Cerebellum (tissue), 4 donors: ENCODE measurements at places on chromosomes 7 and 10. TPM values are rescaled to one million over a fixed set of nuclear protein-coding genes. Genes with fewer than 3 reads are reported as not detected.
A peak's percentile ranks its signal among the peaks of the same experiment; 100 is the strongest.

The ENTPD1 gene
- 12.2 TPM for total RNA-seq

The TBX20 gene
- not detected for total RNA-seq

The INSIG1 gene
- 42.6 TPM for total RNA-seq

The WDR86 gene
- 33.8 TPM for total RNA-seq

The PRPS1L1 gene
- not detected for total RNA-seq

The SORCS3 gene
- total RNA-seq, result 14.8 TPM

The HKDC1 gene
- 0.91 TPM for total RNA-seq

The NME8 gene
- total RNA-seq, result not detected

The LIPM gene
- total RNA-seq, result not detected

The RTKN2 gene
- 17.1 TPM for total RNA-seq

The OR9A2 gene
- total RNA-seq, result 2.6 TPM

The COBL gene
- total RNA-seq, result 3.8 TPM

The STEAP4 gene
- total RNA-seq, result 0.27 TPM

The GPR146 gene
- total RNA-seq, result 2.7 TPM

The ATE1 gene
- total RNA-seq, result 31.8 TPM

The GJD4 gene
- total RNA-seq, result not detected

- no peak for DNase-seq
Observed at GRCh38 chr7:23654508-23654907, 25.5 kb upstream of the FAM221A start.

- DNase-seq, result no peak
Observed at GRCh38 chr7:141268614-141269013, 194.8 kb downstream of the TMEM178B start.

- DNase-seq, result peak; percentile 50
Observed at GRCh38 chr7:55524558-55525310, 47.6 kb downstream of the VOPP1 start.

GRCh38 chr7:41415471-41416207, 287.3 kb downstream of the INHBA start:
- DNase-seq, result no peak

- DNase-seq, result no peak
Observed at GRCh38 chr7:69811476-69812308, 213.4 kb downstream of the AUTS2 start.

DNA sequence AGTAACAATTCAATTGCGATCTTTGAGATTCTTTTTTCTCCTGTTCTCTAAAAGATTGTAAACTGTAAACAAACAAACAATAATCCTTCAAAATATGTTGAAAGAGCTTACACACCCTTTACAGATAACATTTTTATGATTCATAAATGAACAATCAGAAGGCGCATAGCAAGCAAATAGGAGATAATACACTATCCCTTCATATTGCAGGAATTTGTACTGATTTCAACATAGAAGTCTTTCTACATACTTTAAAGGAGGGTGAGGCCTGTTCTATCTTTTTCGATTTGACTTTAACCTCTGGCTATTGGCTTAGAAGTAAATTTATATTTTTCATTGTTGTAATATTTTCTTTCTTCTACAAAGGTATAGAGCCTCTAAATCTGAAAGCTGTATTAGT, 57.2 kb downstream of the TFEC start:
- DNase-seq, result no peak

DNA sequence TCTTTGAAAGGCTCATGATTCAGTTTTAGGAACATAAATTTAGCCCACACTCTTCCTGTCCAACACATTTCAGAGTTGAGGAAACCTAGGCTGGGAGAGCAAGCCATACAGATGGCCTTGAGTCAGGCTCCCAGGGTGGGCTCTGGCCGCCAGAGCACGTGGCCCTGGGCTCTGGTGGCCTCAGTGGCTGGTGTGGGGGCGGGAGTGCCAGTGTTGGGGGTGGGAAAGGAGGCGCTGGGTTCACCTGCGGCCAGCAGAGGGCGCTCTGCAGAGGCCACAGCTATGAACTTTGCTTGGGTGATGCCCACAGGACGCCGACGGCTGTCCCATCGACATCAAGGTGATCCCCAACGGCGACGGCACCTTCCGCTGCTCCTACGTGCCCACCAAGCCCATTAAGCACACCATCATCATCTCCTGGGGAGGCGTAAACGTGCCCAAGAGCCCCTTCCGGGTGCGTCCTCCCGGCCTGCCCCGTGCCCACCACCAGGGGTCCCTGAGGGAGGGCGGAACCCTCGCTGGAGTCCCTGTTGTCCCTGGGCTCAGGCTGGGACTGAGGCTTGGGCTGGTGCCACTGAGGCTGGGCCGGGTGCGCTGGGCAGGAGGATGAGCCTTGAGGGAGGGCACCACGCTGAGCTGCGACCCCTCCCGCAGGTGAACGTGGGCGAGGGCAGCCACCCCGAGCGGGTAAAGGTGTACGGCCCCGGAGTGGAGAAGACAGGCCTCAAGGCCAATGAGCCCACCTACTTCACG, 11.9 kb downstream of the FLNC start:
- DNase-seq, result no peak

GRCh38 chr7:44979481-44980392, 922 bp upstream of the MYO1G start:
- DNase-seq, result no peak

GRCh38 chr7:70285854-70286253, 687.6 kb downstream of the AUTS2 start:
- DNase-seq, result no peak

- DNase-seq, result peak; percentile 65
Observed at GRCh38 chr10:124719213-124719851, 24.8 kb downstream of the FAM53B start.

- no peak for DNase-seq
Observed at GRCh38 chr10:84097787-84098353, 41.4 kb upstream of the GHITM start.

DNA sequence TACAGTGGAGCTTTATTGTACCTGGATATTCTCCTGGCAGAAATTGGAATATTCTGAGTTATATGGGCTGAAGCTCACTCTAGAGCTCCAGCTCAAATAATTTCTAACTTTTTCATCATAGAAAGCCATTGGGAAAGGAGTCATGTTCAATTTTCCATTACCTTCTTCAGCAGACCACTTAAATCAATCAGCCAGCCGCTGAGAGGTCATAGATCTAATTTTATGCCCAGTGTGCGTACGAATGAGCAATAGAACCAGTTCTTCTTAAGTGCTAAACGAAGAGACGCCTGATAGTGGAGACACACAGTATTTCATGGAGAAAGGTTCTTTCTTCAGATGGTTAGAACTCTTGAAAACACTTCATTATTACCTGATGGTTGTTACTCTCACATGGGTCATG, 35.0 kb upstream of the DNAJB12 start:
- DNase-seq, result no peak

DNA sequence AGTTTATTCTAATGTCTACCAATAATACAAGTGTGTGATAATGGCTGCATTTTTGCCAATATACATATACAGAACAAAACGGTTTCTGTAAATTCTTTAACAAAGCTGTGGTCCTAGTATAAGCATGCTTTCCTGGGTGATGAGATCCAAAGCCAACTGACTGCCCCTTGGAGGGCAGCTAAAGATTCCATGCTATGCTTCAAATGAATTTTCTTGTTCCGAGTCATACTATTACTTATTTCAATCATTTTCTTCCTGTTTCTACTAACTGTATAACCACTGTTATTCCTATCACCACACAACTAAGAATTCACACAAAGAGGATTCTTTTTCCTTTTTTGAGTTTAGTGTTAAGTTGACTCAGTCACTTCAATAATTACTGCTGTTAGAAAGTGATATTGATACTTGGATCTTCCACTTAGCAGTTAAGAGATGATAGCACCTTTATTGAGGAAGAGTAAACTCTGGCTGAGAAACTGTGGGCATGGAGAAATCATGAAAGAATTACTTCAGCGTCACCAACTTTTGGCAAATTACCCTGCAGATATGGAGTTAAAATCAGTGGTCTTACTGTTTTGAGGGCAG, 197.5 kb downstream of the ARL4A start:
- DNase-seq, result no peak

- no peak for DNase-seq
Observed at GRCh38 chr7:52616552-52616951, 418.9 kb upstream of the POM121L12 start.

DNA sequence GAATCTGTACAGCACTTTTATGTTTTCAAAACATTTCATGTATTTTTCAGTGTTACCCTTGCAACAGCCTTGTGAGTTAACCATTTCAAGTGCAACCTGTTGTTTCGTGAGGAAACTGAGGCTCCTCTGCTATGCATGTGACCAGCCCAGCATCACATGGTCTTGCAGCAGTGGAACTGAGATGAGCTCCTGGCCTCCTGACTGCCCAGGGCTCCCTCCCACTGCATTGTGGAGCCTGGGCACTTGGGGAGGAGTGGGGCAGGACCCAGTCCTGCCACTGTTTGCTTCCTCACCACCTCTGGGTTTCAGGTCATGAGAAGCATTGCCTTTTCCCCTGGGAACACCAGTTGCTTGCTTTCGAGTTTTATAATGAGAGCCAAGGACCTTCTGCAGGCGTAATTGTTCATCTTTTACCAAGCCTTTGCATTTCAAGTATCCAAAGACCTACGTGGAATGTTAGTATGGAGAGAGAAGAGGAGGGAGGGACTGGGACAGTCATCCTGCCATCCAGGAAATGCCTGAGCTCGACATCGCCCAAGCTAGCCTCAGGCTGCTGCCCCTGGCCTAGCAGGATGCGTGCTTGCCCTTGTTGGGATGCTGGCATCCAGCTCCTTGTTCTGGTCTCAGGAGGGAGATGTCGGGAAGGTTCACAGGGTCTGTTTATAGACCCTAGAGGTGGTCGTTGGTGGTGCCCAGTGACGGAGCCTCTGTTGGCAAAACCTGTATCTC, 32.3 kb upstream of the BHLHA15 start:
- no peak for DNase-seq

DNA sequence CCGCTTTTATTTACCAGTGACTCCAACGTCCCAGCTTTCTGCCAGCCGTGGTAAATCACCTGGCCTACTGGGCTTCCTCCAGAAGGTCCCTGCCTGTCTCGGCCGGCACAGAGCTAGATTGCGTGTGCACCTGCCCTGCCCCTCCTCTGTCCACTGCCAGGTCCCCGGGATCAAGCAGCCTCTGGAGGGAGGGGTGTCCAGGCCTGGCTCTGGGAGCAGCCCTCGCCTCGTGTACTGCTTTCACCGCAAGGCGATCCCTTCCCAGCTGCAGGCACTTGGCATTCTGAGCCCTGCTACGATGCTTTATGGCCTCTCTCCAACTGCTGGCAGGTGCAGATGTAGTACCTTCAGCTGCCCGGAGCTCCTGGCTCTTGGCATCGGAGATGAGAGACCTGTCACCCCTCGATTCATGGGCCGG, 7.4 kb downstream of the SLC29A3 start:
- DNase-seq, result no peak

DNA sequence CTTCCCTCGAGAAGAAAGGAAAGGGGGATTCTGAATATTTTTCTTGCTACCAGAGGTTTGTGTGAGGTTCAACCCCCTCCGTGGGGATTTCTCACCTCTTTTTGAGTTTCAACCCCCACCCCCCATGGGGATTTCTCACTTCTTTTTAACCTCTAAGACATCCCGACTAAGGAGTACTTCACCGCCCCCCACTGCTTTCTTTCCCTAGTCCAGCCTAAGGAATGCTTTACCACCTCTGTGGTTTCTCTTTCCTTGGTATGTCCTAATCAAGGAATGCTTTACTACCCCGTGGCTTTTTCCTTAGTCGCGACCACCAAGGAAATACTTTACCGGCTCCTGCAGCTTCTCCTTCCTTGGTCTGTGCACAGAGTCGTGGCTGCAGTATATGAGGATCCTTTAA, 149.4 kb downstream of the LYZL1 start:
- no peak for DNase-seq

- DNase-seq, result no peak
Observed at GRCh38 chr7:89451911-89452310, 656.4 kb upstream of the TEX47 start.

DNA sequence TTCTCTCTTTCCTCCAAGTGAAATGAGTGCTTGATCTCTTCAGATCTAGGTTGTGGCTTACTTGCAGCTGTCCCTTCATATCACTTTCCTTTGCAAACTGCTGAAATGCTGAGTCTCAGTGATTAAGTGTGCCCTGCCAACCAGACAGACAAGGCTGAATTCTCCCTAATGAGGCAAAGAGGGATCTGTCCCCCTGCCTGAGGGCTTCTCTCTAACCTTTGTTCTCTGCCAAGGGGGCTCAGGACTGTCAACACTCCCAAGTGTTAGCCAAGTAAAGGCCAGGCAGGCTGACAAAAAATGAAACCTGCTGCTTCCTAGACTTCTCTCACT, at the start of gene MSS51:
TSS of gene MSS51 (minus strand) at position 24 of the 330 bp plus-strand sequence. CDS start 5,277 bp downstream, outside the sequence.
- no peak for DNase-seq
